Astrocyte of the cerebellum (primary cell): ENCODE measurements at places on chromosomes 7 and 10.

- DNase-seq = no peak
Observed at GRCh38 chr7:28503396-28503795, 91.1 kb downstream of the CREB5 start.

DNA sequence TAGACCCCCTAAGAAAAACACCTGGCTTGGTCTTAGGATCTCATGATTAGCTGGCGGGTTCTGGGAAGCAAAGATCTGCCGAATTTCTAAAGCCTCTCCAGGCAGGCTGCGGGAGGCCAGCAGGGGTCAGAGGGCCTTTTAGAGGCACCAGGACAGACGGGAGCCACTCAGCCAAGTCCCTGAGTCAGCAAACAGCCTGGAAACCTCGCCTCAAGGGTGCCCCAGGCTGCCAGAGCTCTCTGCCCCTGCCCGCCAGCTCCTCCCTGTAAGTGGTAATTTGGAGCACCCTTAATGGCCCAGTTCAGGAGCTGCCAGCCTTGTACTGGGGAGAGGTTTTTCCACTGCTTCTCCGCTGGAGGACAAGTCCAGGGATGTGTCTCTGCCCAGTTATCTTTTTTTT lies 88.7 kb downstream of the HIP1 start:
- no peak for DNase-seq

DNA sequence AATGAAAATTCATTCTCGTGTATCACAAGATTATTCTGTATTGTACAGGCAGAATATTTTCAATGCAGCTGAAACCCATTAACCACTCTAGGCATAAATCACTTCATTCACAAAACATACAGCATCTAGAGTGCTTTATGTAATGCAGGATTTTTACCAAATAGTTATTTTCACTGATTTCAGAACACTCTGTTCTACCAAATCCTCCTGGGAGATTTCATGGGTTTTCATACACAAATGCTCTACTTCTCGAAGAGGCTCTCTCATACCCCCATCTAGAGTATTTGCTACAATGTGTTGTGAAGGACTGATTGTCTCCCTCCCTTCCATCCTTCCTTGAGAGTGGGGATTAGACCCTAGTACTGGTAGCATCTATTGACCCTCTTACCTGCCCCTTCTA lies 209.2 kb upstream of the LRRN3 start:
- DNase-seq = no peak

DNA sequence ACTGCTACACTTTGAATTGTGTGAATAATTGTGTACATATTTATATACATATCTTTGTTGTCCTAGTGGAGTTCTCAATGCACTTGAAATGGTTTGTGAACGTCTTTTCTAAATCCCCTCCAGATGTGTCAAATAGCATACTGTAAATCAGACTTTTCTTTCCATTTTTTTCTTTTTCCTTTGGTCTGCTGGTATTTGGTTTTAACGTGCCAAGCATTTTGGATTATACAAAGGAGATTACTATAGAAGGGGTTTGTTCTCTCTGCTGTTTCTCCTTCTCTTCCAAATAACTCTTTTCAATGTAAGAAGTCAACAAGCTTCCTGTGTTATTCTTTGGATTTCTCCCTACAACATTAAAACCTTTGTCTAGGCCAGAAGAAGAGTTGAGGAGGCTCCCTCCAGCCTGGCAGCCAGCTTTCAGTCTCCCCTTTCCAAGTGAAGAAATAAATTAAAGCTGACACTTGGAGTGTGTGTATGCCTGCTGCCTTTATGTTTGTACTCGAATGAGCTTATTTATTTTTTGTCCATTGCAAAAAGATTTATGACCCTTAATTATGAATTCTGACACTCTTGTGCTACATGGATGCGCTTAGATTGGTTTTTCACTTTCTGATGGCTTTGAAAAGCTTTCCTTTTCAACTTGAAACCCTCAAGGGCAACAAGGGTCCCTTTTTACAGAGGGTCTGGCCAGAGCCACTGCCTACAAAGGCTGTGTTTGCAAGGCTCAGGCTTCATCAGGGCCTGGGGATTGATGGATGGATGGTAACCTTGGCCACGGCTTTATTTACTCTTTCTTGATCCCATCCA lies 107.8 kb downstream of the RAB18 start:
- DNase-seq = no peak

- DNase-seq = no peak
Observed at GRCh38 chr7:149459201-149459539, 1.7 kb downstream of the ZNF777 start.

- no peak for DNase-seq
Observed at GRCh38 chr10:103759100-103759781, 96.1 kb downstream of the SH3PXD2A start.

- no peak for DNase-seq
Observed at GRCh38 chr10:68330852-68331454, 911 bp upstream of the HNRNPH3 start.

DNA sequence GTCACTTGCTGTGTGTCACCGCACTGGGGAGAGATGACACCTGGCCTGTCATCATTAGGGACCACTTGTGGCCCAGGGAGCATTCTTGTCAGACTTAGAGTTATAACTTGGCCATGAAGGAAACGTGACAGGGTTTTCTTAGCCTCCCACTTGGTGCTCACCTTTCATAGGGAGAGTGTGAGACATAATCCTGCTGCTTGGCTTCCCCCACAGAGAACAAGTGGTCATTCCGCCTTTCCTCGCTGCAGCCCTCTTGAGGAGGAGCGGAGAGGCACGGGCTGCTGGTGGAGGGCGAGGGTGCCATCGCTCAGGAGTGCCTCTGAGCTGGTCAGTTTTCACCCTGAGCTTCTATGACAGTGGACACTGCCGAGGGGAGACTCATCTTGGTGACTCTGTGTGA lies 125.0 kb upstream of the GJD4 start:
- no peak for DNase-seq

GRCh38 chr7:124765401-124766352 lies at the start of gene GPR37:
TSS of gene GPR37 (minus strand) at chr7:124765792. CDS start at chr7:124764976, 816 bp downstream.
- peak; percentile 33 for DNase-seq

DNA sequence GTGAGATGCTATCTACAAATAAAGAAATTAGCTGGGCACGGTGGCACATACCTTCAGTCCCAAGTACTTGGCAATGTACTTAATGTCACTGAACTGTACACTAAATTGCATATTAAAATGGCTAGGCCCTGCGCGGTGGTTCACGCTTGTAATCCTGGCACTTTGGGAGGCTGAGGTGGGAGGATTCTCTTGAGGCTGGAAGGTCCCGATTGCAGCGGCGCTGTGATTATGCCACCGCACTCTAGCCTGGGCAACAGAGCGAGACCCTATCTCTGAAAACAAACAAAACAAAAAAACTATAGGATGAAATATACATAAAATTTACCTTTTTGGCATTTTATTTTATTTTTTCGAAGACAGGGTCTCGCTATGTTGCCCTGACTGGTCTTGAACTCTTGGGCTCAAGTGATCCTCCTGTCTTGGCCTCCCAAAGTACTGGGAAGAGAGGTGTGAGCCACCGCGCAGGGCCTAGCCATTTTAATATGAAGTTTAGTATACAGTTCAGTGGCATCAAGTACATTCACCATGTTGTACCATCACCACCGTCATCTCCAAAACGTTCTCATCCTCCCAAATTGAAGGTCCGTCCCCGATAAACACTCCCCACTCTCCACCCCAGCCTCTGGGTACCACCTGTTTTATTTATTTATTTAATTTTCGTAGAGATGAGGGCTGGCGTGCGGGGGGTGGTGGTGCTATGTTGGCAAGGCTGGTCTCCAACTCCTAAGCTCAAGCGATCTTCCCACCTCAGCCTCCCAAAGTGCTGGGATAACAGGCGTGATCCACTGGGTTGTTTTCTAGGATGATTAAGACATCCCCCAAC lies 1.3 kb upstream of the EIF3B start:
- DNase-seq = no peak
